ENCODE measurements at places on chromosomes 4 and X. TPM values are rescaled to one million over a fixed set of nuclear protein-coding genes. Genes with fewer than 3 reads are reported as not detected.

- H3K4me3 ChIP-seq = no peak overlapping the region
- no peaks in the 10 kb centered on the region for H3K4me1 ChIP-seq
- no peak for DNase-seq
- no peak overlapping the region for H3K27ac ChIP-seq
- H3K36me3 ChIP-seq = no peaks in the 10 kb centered on the region
Observed at GRCh38 chr4:44326741-44327140, 121.9 kb downstream of the KCTD8 start.

- no peak for DNase-seq
- H3K4me1 ChIP-seq = peaks cover 69% of the 10 kb centered on the region
- no peaks in the 10 kb centered on the region for H3K27me3 ChIP-seq
- H3K36me3 ChIP-seq = no peaks in the 10 kb centered on the region
- peak overlapping the region; percentile 97 for H3K4me3 ChIP-seq
- peak overlapping the region; percentile 94 for H3K27ac ChIP-seq
Observed at GRCh38 chr4:1871471-1872021, 353 bp downstream of the NSD2 start.

DNA sequence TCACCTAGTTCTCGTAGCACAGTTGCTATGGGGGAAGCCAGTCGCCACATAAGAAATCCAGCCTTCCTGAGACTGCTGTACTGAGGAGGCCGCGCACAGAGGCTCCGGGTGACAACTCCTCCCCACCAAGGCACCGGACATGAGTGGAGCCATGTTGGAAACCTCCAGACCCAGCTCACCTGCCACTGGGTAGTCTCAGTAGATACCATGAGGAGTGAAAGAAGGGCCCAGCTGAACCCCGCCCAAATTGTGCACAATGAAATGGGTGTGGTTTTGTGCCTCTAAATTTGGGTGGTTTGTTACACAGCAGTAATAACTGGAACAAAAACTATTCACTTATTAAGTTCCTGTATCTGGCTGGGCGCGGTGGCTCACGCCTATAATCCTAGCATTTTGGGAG, 198.7 kb downstream of the BCOR start:
- peaks cover 3% of the 10 kb centered on the region for H3K27me3 ChIP-seq
- DNase-seq = no peak
- H3K27ac ChIP-seq = no peak overlapping the region
- H3K4me1 ChIP-seq = peaks cover 2% of the 10 kb centered on the region
- no peaks in the 10 kb centered on the region for H3K36me3 ChIP-seq

CITED1 gene
- 0.52 TPM for total RNA-seq

FLNA gene
- 164 TPM for total RNA-seq

GATB gene
- total RNA-seq = 17.6 TPM

GRCh38 chrX:135185795-135186443, 14.7 kb upstream of the CT55 start:
- H3K27me3 ChIP-seq = no peaks in the 10 kb centered on the region
- H3K4me3 ChIP-seq = no peak overlapping the region
- no peaks in the 10 kb centered on the region for H3K36me3 ChIP-seq
- H3K4me1 ChIP-seq = no peaks in the 10 kb centered on the region

ASB12 gene
- 0.09 TPM for total RNA-seq

- no peak overlapping the region for H3K4me3 ChIP-seq
- no peaks in the 10 kb centered on the region for H3K36me3 ChIP-seq
- H3K4me1 ChIP-seq = no peaks in the 10 kb centered on the region
- H3K27me3 ChIP-seq = no peaks in the 10 kb centered on the region
- no peak overlapping the region for H3K27ac ChIP-seq
- no peak for DNase-seq
Observed at GRCh38 chr4:149223659-149224058, 592.0 kb downstream of the IQCM start.

- no peaks in the 10 kb centered on the region for H3K36me3 ChIP-seq
- H3K27me3 ChIP-seq = no peaks in the 10 kb centered on the region
- H3K27ac ChIP-seq = no peak overlapping the region
- H3K4me3 ChIP-seq = no peak overlapping the region
Observed at GRCh38 chr4:106893395-106893881, 142.7 kb downstream of the DKK2 start.

UCP1 gene
- not detected for total RNA-seq

BLTP1 gene
- 27.1 TPM for total RNA-seq

DNA sequence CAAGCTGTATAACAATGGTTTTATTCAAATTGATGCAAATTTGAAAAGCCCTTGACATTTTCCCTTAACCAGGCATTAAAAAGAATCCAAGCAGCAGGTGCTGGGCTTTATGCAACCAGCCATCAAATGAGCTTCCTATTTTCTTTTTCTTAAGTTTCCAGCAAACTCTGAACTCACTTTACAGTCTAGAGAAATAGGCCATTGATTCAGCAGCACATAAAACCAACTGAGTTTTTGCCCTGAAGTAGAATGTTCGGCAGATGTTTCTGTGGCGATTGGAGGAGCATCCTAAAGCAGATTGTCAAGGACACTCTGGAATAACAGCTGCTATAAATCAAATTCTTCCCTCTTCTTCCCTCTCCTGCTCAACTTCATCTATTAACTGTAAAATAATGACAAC, 582.8 kb upstream of the CPEB2 start:
- H3K4me3 ChIP-seq = no peak overlapping the region
- H3K27me3 ChIP-seq = no peaks in the 10 kb centered on the region
- no peaks in the 10 kb centered on the region for H3K4me1 ChIP-seq
- H3K27ac ChIP-seq = no peak overlapping the region
- DNase-seq = no peak

DNA sequence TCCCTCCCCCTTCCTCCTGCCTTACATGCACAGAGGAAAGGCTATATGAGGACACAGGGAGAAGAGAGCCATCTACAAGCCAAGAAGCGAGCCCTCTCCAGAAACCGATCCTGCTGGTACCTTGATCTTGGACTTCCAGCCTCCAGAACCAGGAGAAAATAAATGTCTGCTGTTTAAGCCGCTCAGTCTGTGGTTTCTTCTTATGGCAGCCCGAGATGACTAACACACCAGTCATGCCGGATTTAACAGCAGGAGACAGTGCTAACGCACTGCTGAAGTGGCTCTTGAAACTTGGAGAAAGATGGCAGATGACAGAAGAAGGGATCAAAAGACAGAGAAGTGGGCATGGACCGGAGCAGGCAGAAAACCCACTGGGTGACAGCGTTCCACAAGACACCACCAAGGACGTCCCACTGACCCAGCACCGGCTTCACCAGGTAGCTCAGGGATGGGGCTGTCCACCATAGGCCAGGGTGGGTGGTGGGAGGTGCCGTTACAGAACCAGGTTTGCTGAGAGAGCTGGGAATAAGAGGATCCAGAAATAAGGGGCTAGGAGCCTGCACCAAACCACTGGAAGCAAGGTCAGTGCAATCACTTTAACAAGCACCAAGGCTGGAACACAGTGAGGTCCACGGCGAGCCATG, 6.2 kb upstream of the MAN2B2 start:
- no peak for DNase-seq
- no peaks in the 10 kb centered on the region for H3K36me3 ChIP-seq
- peaks cover 59% of the 10 kb centered on the region for H3K27me3 ChIP-seq
- H3K4me3 ChIP-seq = no peak overlapping the region
- H3K4me1 ChIP-seq = no peaks in the 10 kb centered on the region

- no peaks in the 10 kb centered on the region for H3K4me1 ChIP-seq
- no peak overlapping the region for H3K27ac ChIP-seq
- no peak for DNase-seq
- H3K36me3 ChIP-seq = no peaks in the 10 kb centered on the region
Observed at GRCh38 chrX:39377773-39378172, 576.5 kb downstream of the MID1IP1 start.

SPOCK3 gene
- 1.2 TPM for total RNA-seq

DNA sequence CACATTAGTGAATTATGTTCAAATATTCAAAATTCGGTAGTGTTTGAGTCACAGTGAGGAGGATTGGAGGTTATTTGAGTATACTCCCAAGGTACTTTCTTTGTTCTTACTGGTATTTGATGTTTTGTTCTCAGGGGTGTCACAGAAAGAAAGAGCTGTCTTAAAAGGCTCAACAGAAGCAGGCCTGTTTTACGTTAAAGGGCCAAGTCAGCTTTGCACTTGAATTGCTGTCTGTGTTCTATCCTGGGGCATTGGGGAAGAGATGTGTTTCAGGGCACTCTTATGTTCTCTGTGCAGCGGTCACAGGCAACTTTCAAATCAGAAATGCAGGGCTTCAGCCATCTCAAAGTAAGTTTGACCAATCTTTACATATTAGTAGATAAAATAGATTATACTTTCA, 1113.1 kb upstream of the LCORL start:
- H3K4me3 ChIP-seq = no peak overlapping the region
- DNase-seq = no peak
- H3K27me3 ChIP-seq = no peaks in the 10 kb centered on the region
- H3K27ac ChIP-seq = no peak overlapping the region
- no peaks in the 10 kb centered on the region for H3K4me1 ChIP-seq

GRCh38 chr4:5019274-5019673, at the start of gene CYTL1:
Gene CYTL1, minus strand, starts transcription at chr4:5019458. Its CDS starts 13 bp downstream, at chr4:5019445.
- H3K36me3 ChIP-seq = no peaks in the 10 kb centered on the region
- peak within 1 kb of the TSS; percentile 47 for H3K27ac ChIP-seq
- H3K27me3 ChIP-seq = no peaks in the 10 kb centered on the region

DNA sequence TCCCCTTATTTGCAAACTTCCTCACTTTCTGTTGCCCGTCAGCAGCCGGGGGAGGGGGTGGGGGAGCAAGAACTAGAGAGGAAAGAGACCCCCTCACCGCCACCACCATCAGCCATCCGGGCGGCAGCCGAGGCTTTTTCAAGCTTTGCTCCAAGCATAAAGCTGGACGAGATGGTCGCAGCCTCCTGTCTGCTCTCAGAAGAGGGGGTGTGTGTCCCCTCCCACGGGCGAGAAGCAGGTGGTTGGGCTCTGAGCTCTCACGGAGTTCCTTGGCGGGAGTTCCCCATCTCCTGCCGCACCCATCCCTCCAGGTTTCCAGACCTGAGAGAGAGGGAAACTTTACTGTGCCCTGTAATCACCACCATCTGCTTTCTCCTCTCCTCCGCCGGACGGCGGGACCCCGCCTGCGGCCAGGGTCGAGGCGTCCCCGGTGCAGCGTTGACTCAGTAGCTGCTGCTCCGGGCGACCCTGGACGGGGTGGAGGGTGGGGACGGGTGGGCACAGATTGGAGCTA, 4.7 kb upstream of the ARX start:
- peaks cover 18% of the 10 kb centered on the region for H3K4me1 ChIP-seq
- no peak for DNase-seq
- peaks cover 97% of the 10 kb centered on the region for H3K27me3 ChIP-seq
- no peak overlapping the region for H3K27ac ChIP-seq

GRCh38 chr4:76987153-76987591, 37.6 kb downstream of the SEPTIN11 start:
- H3K27ac ChIP-seq = no peak overlapping the region
- no peak for DNase-seq
- H3K27me3 ChIP-seq = no peaks in the 10 kb centered on the region
- H3K4me1 ChIP-seq = peaks cover 43% of the 10 kb centered on the region
- no peaks in the 10 kb centered on the region for H3K36me3 ChIP-seq
- H3K4me3 ChIP-seq = no peak overlapping the region

NHSL2 gene
- 0.80 TPM for total RNA-seq

DNA sequence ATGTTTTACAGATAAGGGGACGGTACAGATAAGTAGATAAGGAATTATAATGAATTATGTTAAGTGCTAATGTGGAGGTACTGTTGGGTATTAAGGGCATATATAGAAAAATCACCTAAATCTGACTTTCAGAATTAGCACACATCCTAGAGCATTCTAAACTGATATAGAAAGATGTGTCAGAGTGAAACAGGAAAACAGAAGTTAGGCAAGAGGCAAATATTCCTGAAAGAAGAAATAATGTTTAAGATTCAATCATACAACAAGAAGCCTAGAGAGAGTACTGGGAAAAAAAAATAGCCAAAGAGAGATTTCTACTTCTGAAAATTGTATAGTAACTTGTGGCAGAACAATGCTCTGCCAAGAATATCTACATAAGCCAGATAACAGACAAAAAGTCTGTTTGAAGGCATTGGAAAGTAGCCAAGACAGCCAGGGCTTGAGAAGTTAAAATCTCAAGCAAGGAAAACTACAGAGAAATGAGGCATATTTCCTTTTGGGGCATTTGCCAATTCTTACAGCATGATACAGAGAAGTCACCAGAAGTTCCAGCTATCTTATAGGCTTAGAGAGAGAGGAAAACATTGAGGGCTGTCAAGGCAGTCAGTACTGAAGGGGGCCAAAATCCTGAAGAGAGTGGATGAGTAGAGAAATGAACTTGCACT, 646.0 kb downstream of the RPA4 start:
- H3K4me3 ChIP-seq = no peak overlapping the region
- DNase-seq = no peak
- no peaks in the 10 kb centered on the region for H3K27me3 ChIP-seq

DNA sequence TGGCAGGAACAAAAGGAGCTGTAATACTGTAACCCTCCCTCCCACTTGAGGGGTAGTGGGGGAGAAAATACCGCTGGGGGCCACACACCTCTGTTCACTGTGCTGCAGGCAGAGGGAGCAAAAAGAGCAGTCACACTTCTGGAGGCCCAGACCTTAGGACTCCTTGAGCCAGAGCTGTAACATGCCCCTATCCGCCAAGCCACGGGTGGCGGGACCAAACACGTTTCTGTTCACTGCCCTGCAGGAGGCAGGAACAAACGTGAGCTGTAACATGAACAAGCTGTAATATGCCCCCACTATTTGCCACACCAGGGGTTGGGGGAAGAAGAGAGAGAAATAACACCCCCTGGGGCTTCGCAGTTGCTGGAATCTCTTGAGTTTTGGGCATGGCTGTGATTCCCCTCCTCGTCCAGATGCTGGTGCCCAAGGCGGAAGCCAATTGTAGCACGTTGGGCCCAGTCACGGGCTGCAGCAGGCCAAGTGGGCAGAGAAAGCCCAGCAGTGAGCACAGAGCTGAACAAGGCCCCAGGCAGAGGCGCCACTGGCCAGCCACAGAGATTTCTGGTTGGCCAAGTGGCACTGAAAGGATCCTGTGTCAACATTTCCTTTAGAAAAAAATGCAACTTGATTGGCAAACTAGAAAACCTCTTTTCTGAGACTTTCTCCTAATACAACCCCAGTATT, 509.7 kb downstream of the INPP4B start:
- no peak overlapping the region for H3K4me3 ChIP-seq
- H3K4me1 ChIP-seq = no peaks in the 10 kb centered on the region
- H3K27ac ChIP-seq = no peak overlapping the region
- H3K27me3 ChIP-seq = no peaks in the 10 kb centered on the region
- no peak for DNase-seq
